Fibroblast of skin of right biceps (primary cell): ENCODE measurements at places on chromosomes 7 and 10.

GRCh38 chr10:129844216-129844766 is 119.8 kb downstream of the EBF3 start:
- no peak for DNase-seq

DNA sequence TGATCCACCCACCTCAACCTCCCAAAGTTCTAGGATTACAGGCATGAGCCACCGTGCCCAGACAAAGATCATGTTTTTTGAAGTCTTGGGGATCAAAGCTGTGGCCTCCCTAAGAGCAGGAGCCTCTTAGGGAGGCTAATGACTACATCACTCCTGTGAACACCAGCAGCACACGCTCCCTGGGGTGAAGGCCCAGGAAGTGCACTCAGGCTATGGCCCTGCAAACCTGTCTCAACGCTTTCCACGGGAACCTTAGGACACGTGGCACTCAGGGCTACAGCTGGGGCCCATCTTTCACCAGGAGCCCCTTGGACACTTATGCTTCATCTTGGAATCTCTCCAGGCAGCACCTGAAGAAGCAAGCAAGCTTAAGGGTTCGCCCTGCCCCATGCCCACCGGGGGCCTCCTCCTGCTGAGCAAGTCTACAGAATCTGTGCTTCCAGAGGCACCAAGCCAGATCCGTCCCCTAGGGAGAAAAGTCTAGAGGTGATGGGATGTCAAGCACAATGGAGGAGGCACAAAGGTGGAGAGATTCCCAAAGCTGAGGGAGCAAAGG is 18.4 kb downstream of the VSTM4 start:
- no peak for DNase-seq

DNA sequence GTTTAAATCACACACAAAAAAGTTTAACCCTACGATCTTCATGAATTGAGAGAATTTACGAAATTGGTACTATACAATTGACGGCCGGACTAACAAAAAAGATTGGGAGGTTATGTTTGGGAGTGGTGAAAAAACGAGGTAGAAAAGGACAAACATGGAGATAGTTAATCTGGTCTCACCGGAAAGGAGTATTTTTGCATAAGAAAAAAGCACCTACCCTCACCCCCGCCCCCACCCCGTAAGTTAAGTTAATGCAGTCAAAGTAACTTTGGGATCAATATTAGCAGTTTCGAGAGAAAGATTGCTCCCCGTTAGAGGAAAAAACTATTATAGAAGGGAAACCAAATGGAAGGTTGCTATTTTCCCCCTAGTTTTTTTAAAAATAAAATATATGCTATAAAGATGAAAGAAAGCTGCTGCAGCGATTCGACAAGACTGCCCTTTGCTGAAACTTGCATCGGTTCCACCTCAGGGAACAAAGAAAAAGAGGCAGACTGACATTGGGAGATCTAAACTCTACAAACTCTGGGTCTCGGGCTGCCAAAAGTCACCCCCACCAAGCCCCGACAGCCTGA is 3.5 kb downstream of the SP8 start:
- DNase-seq: no peak

DNA sequence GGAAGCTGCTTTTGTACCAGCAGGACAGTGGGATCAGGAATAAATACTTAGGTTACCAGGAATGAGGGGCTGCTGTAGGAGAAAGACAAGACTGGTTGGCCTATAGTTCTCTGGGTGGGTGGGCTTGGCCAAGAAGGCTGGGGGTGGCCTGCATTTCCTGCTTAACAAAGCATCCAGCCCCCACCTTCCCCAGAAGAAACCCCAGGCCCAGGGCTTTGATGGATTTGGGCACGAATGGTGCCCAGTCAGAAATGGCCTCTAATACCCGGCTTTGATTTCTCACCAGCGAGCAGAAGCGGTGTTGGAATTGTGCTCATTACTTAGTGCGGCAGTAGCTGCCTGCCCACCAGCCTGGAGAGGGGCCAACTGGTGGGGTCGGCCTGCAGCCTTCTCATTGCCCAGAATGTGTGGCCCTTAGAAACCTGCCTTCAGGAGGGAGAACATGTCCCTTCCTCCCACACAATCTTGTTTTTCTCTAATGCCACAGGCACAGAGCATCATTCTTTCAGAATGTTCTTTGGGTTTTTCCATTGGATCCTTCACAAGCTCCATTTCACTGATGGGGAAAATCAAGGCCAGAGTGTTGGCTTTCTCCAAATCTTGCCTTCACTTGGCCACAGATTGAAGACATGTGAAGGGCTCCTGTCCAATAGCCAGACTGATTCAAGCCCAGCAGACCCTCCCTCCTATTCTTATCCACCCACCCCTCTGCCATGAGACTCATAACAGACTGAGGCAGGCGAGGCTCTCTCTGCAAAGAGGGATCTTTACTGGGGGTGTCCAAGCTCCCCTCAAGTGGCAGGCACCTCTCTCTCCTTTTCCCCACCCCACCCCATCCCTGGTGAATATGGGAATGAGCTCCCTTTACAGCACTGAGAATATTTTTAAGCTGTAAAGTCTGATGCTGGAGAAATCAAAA is 2.5 kb downstream of the UNC5B start:
- DNase-seq: no peak

GRCh38 chr7:17472518-17472917 is 174.1 kb downstream of the AHR start:
- DNase-seq: no peak

GRCh38 chr10:21396889-21397288 is 128.6 kb downstream of the SKIDA1 start:
- no peak for DNase-seq

DNA sequence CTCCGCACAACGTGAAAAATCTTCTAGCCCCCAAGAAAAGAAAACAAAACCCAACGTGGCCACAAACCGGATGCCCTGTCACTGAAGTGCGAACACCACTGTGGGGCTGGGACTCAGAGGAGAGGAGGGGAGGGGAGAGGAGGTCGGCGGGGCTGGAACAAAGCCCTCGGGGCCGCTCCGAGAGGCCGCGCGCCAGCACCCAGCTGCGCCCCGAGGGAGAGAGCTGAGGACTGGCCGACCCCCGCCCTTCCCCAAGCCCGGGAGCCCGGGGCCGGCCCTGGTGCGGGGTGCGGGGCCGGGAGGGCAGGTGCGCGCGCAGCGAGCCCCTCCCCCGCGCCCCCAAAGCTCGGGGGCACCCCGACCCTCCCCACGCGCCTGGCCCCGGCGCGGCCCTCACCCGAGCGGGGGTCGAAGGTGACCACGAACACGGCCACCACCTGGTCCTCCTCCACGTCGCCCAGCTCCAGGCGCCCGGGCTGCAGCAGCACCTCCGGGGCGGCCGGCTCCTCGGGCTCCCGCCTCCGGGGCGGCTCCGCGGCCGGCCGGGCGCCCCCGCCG is 398 bp downstream of the DENND11 start:
- DNase-seq: peak; percentile 28

DNA sequence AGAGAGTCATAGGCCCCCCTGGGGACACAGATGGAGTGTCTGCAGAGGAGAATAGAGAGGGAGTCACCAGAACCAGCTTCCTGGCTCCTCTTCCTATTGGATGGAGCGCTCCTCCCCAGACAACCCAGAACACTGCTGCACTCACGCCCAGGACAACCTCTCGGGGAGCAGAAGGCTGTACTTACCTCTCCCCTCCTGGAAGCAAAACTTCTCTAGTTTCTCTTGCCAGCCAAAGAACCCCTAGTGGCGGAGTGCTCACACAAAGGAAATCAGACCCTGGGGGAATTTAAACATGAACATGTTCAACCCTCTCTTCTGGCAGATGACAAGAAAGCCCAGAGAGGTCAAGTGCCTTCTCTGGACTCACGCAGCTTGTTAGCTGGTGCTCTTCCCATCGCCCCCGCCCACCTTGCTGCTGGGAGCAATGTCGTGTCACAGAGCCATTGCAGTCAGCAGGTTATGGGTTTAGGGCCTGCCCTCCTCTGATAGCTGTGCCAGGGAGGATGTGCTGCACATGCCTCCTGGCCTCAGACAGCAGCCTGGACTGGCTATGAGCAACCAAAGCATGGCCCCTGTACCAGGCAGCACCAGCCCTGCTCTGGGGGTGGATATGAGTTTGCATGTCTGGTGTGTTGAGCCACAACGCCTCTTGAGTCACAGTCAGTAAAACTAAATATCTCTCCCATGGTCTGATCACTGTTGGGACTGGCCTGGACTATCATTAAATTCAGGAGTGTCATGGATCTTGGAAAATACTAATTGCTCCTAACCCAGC is 84.4 kb downstream of the SLIT1 start:
- no peak for DNase-seq

DNA sequence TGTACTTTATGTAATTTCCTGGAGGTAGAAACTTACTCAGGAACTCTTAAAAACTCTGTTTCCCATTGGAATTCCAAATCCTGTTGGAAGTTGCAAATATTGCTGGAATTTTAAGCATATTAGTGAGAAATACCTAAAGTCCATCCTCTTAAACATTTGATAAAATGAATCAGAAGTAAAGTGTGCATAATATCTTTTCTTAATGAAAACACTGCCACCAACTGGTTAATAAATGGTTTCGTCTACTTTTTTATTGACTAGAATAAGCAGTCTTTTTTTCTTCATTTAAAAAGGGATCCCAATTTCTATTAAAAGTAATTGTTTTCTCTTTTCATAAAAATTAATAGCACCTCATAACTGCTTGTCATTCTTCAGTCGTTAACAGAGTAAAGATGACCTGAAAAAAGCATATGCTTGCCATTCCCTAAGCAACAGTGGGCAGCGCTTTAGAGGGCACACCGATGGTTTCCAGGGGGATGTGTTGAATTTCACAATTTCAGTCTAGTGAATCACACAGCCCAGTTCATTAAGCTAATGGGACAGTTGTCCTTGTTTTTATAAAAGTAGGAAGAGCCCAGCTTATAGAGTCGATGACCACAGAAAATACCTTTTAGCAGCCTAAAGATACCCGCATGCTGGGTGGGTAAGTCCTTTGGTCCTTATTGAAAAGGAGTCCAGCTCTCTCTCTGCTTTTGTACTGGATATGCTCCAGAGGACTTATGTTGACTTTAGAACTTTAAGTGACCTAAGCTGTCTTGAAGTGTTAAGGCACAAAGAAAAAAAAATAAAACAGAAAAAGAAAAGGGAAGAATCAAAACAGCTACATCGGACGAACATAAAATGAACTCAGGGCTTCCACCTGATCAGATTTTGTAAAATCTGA is 28.5 kb downstream of the NPS start:
- peak; percentile 14 for DNase-seq

- DNase-seq: no peak
These were observed 361.5 kb downstream of the FRMD4A start for GRCh38 chr10:13969118-13969791.

DNA sequence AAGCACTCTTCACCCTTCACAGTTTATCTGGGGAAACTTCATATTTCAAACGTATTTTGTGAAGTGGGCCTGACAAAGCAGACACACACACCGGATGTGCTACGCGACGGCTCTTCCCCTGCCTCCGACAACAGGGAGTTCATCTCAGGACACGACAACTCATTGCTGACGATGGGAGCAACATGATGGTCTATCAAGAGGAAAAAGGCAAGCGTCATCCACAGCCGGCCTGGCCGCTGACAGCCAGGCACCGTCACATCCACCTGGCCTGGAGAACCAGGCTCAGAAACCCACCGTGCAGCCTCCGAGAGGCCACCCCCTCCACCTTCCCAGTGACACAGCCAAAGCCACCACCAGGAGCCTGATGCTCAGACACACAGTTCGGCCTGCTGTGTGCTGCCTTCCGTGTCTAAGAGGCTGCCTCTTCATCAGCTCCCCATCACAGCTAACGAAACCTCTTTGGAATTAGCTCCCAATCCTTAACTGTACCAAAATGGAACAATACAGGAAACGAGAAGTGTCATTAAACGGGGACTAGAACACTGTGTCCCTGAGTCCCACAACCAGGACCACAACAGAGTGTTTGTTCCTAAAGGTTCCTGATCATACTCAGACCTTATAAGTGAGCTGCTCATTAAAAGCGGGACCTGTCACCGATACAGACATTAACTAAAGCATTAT is 76.7 kb downstream of the SFMBT2 start:
- DNase-seq: no peak

DNA sequence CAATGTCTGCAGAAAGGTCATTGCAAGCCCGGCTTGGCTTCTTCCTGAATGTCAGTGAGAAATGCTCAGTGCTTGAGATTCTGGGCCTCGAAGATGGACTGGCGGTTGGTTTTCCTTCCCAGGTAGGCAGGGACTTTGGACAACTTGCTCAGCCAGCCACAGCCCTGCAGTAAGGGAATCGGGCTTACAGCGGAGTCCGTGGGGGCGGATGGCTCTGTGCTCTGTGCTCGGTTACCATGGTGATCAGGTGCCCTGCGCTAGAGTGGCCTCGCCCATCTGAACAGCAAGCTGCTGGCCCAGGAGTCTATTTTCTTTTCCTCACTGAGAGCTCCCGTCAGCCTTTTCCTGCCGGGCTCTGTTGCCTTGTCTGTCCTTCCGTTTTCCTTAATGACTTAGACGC is 77.8 kb upstream of the SH2B2 start:
- DNase-seq: no peak

GRCh38 chr10:90947030-90947960 is 26.4 kb upstream of the ANKRD1 start:
- peak; percentile 69 for DNase-seq

DNA sequence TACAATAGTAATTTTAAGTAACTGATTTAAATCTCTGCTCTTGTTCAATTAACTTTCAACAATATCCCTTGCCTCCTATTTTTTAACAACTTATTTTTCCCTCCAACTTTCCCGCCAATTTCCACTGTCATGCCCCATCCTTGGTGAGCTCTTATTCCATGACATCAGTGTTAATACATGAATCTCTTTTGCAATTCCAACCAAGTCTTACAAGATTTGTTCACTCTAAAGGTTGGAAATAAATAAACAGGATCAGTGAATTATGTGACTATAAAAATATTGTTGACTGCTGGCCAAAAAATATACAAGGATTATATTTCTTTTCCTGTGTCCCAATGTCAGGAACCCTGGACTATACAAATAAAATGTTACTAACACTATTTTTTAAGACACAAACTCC is 21.0 kb upstream of the AGMO start:
- DNase-seq: no peak

GRCh38 chr10:125792342-125793300 is 17.0 kb upstream of the MMP21 start:
- DNase-seq: no peak

DNA sequence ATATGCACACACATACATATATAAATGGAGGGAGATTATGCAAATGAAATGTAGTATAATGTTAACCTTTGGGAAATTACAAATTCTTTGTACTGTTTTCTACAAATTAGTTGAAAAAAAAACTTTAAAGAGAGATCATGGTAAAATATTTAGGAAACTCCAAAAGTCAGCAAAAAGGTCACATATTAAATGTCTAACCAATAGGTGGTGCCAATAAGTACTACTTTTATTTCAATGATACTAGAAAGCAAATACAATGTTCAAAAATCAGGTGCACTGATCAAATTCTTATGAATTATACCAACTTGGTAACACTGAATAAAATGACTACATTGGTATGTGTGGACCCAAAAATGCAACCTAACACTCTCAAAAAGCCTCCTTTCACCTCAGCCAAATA is 276.9 kb downstream of the DOCK4 start:
- DNase-seq: no peak
